ENCODE measurements at places on chromosomes 12 and 14.

DNA sequence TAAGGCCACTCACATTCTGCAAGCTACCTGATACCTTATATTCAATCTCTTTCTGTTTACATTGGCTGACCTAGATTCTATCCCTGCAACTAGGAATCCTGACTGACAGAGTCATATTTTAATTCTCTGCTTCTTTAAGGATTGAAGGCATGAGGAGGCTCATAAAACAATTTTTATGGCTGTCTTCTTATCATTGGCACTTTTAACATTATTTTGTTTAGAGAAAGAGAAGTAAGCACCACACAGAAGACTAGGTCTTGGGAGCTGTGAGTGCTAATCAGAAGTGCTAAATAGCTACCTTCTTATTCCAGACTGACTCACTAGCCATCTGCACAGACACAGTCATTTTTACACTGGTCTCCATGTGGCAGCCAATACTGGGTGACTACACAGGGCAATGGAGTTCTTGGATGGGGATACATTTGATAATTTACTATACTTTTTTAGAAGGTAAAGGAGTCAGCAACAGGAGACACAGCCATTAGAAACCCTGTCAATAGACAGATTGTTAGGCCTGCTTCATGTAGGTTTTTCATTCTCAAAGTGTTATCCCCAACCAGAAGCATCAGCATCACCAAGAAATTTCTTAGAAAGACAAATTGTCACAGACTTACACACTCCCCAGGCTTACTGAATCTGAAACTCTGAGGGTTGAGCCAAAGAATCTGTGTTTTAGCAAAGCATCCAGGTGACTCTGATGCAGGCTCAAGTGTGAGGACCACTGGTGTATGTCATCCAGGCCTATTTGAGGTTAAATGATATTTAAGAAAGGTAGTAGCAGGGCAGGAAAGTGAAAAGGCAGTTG, 214.1 kb downstream of the DUSP6 start:
- DNase-seq: no peak

DNA sequence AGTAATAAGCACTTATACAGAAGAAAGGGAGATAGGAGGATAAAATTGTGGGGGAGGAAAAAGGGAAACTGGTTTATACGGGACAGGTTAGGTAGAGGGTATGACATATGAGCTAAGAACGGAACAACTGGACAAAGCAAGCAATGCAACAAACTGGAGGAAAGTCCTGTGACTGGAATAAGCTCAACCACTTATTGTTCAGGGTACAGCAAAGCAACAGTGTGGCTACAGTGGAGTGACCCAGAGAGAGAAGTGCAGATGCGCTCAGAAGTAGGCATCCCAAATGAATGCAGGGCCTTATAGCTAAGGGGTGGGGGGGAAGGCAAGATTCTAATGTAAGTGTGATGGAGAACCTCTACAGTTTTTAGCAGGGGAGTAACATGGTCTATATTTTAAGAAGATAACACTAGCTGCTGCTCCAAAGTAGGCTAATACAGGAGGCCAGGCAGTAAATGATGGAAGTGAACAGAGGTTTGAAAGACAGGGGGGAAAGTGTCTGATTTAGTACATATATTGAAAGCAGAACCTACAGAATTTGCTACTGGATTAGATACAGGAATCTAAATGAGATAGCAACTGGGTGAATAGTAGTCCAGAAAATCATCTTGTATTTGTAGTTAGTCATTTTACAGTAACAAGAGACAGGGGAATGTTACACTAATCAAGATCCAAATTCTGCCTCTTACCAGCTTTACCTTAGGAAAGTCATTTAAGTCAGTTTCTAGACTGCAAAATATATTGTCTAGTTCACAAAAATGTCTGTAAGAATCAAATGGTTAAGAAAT, 3.3 kb downstream of the UBE2N start:
- no peak for DNase-seq

- DNase-seq: no peak
These were observed 12.1 kb upstream of the LRTM2 start for GRCh38 chr12:1808036-1808797.

DNA sequence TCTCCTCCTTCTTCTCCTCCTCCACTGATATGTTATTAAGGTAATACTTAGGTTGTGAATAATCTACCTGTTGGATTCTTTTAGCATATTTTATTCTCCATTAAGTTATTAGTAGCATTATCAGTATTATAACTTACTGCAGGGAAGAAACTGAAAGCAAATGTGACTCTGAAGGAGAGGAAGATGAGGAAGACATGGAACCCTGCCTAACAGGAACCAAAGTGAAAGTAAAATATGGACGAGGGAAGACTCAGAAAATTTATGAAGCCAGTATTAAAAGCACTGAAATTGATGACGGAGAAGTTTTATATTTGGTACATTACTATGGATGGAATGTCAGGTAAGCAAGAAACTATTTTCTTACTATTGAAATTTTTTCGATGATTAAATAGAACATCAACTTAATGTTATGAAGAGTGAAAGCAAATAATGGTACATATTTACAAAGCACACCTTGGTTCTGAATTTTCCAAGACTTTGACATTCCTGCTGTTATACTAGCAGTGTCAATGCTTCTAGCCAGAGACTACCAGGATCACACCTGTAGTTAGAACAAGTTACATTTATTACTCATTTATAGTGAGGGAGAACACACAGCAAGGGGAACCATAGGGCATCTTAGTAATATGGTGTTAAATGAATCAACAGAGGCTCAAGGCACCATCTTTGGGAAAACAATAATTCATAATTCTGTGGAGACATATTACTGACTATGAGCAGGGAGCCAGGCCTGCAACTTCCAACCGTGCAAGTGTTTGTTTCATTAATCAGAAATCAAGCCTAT, 42.0 kb upstream of the TOMM20L start:
- no peak for DNase-seq

GRCh38 chr12:32545413-32545980, 133.6 kb upstream of the DNM1L start:
- no peak for DNase-seq

GRCh38 chr12:125068391-125068790, 3.2 kb downstream of the AACS start:
- no peak for DNase-seq
